Activated naive CD8-positive, alpha-beta T cell treated with anti-CD3 and anti-CD28 coated beads, Interleukin-2, amount 10 ng/mL, durations not matched to agents 7 days and 5 days (primary cell): ENCODE measurements at places on chromosomes 2 and 18. TPM values are rescaled to one million over a fixed set of nuclear protein-coding genes. Genes with fewer than 3 reads are reported as not detected.

Gene UGT1A9
- total RNA-seq: not detected

Gene MYL1
- not detected for total RNA-seq

Gene MC2R
- not detected for total RNA-seq

Gene MOGAT1
- total RNA-seq: not detected

Gene DSG4
- total RNA-seq: not detected

Gene EVA1A
- total RNA-seq: not detected

Gene GPATCH11
- 10.3 TPM for total RNA-seq

Gene GPR155
- total RNA-seq: 24.3 TPM

Gene CLEC4F
- not detected for total RNA-seq

Gene SERPINB7
- total RNA-seq: not detected

Gene PROKR1
- not detected for total RNA-seq

Gene DNAJC27
- total RNA-seq: 9.6 TPM

Gene SP5
- not detected for total RNA-seq

Gene RGPD5
- 43.1 TPM for total RNA-seq

Gene IL18RAP
- total RNA-seq: 16.8 TPM

Gene LYG1
- 2.5 TPM for total RNA-seq

Gene KIF3C
- total RNA-seq: 11.6 TPM

Gene TMSB10
- total RNA-seq: 4,217 TPM

Gene ALK
- not detected for total RNA-seq

Gene RASGRP3
- total RNA-seq: 8.0 TPM

Gene KIF5C
- total RNA-seq: 13.3 TPM

Gene DHX57
- total RNA-seq: 16.3 TPM

Gene SCYGR4
- total RNA-seq: not detected

Gene SCN3A
- not detected for total RNA-seq

Gene ATP6V1B1
- not detected for total RNA-seq

Gene CNOT11
- total RNA-seq: 65.0 TPM

Gene SKOR2
- not detected for total RNA-seq

Gene PLB1
- total RNA-seq: 0.43 TPM

Gene C2orf80
- total RNA-seq: not detected

Gene SH3RF3
- total RNA-seq: 0.31 TPM

Gene TCF23
- not detected for total RNA-seq

Gene TWSG1
- total RNA-seq: 10.4 TPM

Gene FAP
- total RNA-seq: not detected

Gene NYAP2
- total RNA-seq: not detected

Gene KCNIP3
- total RNA-seq: not detected

Gene IL1B
- total RNA-seq: 0.19 TPM

Gene GAL3ST2
- total RNA-seq: 0.22 TPM

Gene SPC25
- 35.6 TPM for total RNA-seq
